Ascending aorta (tissue), 2 donors: ENCODE measurements at places on chromosomes 13 and 19. TPM values are rescaled to one million over a fixed set of nuclear protein-coding genes. Genes with fewer than 3 reads are reported as not detected.

OR7A5 gene
- not detected for total RNA-seq

ZNF208 gene
- 3.8 TPM for total RNA-seq

CGB5 gene
- not detected for total RNA-seq

RAB20 gene
- 17.7 TPM for total RNA-seq

FCHO1 gene
- not detected for total RNA-seq

MATK gene
- not detected for total RNA-seq

MBNL2 gene
- 38.7 TPM for total RNA-seq

TBC1D4 gene
- total RNA-seq = 9.5 TPM
